Activated naive CD8-positive, alpha-beta T cell treated with anti-CD3 and anti-CD28 coated beads, Interleukin-2, amount 10 ng/mL, durations not matched to agents 7 days and 5 days (primary cell): ENCODE measurements at places on chromosomes 4 and X.
A peak's percentile ranks its signal among the peaks of the same experiment; 100 is the strongest.

GRCh38 chrX:135408794-135409193 lies 12.9 kb upstream of the SMIM10L2A start:
- no peak for DNase-seq

GRCh38 chr4:154471032-154471431 lies 20.6 kb downstream of the DCHS2 start:
- no peak for DNase-seq

DNA sequence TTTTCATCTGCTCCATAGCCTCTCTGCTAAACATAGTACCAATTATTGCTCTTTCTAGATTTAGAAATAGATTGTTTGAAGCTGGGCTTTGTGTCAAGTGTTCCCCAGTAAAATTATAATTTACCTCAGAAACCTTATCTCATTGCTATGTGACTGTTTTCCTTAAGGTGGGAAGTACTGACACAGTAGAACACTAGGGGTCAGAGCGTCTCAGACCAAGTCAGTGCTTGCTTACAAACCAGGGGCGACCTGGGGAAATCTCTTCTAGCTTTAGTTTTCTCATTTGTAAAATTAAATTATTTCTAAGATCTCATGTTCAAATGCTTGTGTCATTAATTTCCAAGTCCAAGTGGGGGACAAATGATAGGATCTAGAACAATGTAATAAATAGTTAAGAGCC lies 360.4 kb downstream of the RAPGEF2 start:
- DNase-seq: no peak

DNA sequence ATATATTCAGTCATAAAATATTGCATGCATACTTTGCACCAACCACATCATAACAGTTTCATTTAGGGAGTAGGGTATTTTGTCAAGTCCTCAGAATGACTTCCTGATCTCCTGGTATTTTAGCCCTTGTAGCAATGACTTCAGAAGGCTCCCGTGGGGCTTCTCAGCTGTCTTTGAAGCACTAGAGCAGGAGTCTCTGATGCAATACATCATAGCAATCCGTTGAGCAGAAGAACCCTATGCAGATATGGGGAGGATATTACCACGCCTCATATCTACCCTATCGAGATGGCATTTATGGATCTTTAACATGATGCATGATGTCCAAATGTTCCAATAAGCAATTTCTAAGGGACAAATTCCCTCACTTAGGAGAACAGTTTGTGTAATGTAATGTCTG lies 373.7 kb upstream of the FTHL17 start:
- no peak for DNase-seq

DNA sequence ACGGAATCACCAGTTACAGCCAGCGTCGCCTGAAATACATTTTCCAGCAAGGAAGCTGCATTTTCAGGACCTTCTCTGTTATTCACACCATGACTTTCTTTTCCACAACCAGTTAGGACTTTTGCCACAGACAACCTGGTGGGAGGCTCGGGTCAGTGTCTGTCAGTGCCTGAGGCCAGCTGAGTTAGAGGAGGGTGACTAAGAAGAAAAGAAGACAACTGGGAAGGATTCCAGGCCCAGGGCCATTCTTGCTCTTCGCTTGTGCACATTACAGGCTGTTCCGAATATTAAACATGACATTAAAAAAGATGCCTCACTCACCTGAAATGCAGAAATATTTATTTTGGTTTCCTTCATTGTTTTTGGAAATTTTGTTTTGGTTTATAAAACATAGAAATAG lies 21.4 kb upstream of the CENPU start:
- no peak for DNase-seq

- DNase-seq: no peak
Measured at GRCh38 chr4:77089866-77090265, 14.1 kb upstream of the CCNI start.

DNA sequence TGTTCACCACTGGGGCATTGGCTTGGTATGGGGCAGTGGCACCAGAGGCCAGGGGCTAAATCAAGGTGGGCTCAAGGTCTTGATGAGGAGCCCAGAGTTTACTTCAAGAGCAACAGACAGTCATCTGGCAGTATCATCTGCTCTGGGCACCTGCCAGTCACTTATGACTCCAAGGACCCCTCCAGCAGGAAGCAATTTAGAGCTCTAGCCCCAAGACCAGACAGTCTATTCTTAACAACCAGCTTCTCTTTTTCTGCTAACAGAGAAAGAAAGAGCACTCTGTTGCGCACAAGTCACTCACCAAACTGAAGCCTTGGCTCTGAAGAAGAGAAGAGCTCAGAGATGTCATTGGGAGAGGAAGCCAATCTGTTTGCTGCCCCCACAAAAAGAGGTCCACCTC lies 309.2 kb downstream of the HS3ST1 start:
- DNase-seq: no peak

DNA sequence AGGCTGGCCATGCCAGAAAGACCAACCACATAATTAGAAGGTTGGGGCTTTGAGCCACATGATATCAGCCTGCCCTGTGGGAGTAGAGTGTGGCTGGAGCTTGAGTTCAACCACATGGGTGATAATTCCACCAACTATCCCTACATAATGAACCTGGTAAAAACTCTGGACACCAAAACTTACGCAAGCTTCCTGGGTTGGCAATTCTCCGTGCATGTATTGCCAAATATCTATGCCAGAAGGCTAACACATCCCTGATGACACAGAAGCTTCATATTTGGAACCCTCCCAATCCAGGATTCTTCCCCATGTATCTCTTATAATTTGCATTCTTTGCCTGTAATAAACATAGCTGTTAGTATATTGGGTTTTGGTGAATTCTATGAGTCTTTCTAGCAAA lies 68.2 kb downstream of the FUNDC1 start:
- no peak for DNase-seq

GRCh38 chrX:134525086-134525792 lies 65.3 kb downstream of the HPRT1 start:
- DNase-seq: no peak

GRCh38 chrX:133185119-133185518 lies 33.0 kb downstream of the TFDP3 start:
- no peak for DNase-seq

GRCh38 chrX:10615931-10616774 lies 4.2 kb downstream of the MID1 start:
- no peak for DNase-seq

DNA sequence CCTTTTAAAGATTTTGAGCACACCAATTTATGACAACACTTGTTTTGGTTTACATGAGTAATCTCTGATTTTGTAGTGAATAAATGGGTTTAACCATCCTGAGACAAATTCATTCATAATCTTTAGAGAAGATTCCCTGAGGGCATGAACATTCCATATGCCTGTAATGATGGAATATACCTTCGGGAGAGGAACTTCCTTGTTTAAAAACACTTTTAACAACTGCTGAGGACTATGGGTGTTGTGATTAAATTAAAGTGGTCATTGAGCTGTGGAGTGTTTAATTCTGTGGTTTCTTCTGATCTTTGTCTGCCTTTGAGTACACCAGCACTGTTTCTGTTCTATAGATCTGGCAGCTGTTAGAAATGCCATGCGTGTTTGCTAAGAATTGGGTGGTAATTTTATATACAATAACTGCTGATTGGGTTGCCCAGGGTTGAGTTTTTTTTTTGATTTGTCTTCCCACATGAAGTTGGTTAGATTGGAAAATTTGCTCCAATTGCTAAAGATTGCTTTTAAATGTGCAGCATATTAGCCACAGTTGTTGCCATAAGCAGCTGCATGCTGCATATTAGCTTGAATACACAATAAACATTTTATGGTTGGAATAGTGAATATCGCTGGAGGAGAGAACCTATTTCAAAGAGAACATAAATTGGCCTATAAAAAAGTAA lies 86.8 kb downstream of the DCLK2 start:
- DNase-seq: no peak

GRCh38 chr4:64497491-64497890 lies 88.2 kb upstream of the TECRL start:
- no peak for DNase-seq

GRCh38 chr4:8352368-8353157 lies 83.0 kb downstream of the HTRA3 start:
- DNase-seq: peak; percentile 18

- DNase-seq: no peak
Measured at GRCh38 chr4:98688411-98689290, 30.2 kb upstream of the TSPAN5 start.

- DNase-seq: no peak
Measured at GRCh38 chrX:153673428-153674218, at the start of gene PNCK. Gene PNCK, minus strand, starts transcription at chrX:153673813. Its CDS starts 737 bp downstream, at chrX:153673076.

GRCh38 chr4:2805712-2806389 lies 13.0 kb downstream of the SH3BP2 start:
- no peak for DNase-seq

DNA sequence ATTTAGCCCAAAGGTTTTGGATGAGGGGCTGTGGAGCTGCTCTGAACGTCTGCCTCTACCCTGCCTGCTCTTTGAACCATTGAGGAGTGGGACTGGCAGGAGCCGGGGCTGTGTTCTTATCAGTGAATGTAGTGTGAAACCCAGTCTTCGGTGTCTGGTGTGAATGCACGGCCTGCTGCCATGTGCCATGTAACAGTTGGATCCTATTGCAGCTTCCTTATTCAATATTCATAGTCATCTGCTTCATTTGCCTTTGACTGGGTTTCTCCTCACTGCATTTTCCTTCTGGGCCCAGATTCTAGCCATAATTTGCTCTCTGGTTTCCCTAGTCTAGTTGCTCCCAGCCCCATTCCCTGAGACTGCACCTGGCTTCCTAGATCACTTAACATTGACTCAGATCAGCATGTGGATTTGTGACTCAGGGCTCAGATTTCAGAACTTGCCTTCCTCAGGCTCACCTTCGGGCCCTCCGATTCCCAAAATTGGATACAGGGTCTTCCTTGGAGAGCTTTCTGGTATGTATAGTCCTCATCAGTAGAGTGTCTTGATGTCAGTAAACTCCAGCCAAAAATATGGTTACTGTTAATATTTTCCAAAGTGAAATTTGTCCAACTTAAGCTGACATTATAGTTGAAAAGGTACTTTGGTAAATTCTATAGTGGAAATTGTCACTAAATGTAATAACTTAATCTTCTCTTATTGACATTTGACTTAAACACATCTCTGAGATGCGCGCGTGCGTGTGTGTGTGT lies 94.0 kb upstream of the DDIT4L start:
- DNase-seq: no peak

DNA sequence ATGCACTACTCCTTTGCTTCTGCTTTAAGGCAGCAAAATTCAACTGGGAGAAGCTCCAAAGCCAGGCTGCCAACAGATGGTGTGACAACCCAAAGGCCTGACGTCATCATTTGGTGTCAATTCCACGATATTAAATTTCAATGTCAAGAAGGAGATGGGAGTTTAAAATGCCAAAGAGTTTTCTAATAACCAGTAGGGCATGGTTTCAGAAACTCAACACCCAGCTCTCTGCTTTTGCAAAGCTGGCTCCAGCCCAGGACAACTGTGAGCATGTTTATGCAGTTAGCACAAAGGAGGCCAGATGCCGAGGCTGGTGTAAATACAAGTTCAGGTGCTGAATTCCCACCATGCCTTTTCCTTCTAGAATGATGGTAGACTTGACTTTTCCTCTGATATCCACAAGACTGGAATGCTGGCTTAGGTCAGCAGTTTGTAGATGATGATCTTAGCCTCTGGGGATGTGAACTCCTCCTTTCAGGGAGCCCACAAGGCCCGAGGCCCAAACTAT lies 67.3 kb downstream of the AFAP1 start:
- no peak for DNase-seq

GRCh38 chr4:15894393-15894792 lies 44.1 kb downstream of the FGFBP1 start:
- no peak for DNase-seq

GRCh38 chr4:145625677-145626622 lies 6.8 kb downstream of the MMAA start:
- no peak for DNase-seq

- DNase-seq: no peak
Measured at GRCh38 chr4:94403751-94404150, 48.0 kb upstream of the PDLIM5 start.

DNA sequence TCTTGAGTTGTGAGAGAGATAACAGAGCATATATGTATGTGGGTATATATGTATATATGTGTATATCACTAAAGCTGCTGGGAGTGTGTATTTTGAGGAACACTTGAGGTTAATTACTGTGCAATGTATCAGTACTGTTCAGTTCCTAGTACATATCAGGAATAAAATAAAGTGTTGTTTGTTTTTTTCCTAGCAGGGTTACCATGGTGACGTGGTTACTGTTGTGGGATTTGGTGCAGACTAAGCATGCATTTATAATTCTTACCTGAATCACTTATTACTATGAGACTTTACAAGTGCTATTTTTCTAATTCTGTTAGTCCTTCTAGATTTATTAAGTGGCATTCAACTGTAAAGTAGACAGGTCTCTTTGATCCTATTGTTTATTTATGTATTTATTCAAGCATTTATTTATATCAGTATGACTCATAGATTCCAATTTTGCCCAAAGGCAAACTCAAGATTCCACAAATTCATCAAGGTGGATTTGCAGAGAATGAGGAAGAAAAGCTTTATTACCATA lies 26.9 kb upstream of the BEX4 start:
- no peak for DNase-seq

DNA sequence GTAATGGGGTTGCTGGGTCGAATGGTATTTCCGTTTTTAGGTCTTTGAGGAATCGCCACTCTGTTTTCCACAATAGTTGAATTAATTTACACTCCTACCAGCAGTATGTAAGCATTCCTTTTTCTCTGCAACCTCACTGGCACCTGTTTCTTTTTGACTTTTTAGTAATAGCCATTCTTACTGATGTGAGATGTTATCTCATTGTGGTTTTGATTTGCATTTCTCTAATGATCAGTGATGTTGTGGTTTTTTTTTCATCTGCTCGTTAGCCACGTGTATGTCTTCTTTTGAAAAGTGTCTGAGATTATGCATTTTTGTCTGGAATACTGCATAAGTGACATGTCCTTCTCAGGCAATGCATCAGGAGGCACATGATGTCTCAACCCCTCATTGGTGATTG lies 28.8 kb downstream of the REPS2 start:
- DNase-seq: no peak

- no peak for DNase-seq
Measured at GRCh38 chr4:184824081-184824775, 1.5 kb downstream of the ACSL1 start.

- DNase-seq: no peak
Measured at GRCh38 chr4:172142281-172142741, 329.1 kb downstream of the GALNTL6 start.
